NCI-H1436 treated with DMSO at 0.1 percent for 48 hours (cell line): ENCODE measurements at places on chromosomes 11 and 22.

DNA sequence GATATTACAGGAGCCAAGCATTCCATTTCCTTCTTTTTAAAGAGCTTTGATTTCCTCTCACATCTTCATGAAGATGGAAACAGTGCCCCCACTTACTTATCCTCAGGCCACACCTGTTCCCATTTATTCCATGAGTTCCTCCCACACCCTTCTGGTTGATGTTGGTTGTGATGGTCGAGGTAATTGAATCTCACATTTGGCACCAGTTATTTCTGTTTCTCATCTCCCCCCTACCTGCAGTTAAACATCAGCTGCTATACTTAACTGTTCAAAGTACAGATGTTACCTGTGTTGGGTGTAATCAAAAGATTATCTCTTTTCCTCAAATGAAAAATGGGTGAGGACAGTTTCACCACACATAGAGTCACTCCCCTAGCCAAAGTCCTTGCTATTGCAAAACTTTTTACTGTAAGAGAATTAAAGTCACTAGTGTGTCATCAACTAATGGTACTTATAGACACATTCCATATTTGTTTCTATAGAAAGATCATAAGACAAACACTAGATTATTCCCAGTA is 1.9 kb downstream of the TMEM45B start:
- no peak for DNase-seq

GRCh38 chr11:17505146-17505545 is 28.5 kb upstream of the ABCC8 start:
- no peak for DNase-seq

- no peak for DNase-seq
These were observed 10.3 kb downstream of the MRGPRG start for GRCh38 chr11:3208272-3208671.

- DNase-seq = no peak
These were observed 53.3 kb upstream of the PRDM11 start for GRCh38 chr11:45092901-45093760.

DNA sequence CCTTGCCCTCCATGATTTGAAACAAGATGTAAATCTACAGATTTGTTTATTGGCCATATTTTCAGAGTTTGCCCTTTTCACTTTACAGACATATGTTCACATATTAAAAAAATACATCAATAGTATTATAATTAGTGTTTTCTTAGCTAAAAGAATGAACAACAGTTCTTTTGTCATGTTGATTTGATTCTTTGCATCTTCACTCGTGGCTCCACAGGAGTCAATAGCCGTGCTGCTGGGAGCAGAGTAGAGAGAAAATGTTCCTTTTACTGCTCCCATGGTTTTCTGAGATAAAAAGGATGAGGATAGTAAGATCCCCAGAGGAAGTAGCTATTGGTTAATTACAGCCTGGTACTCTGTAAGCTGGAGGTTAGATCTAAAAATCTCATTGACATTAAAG is 151.2 kb downstream of the PGR start:
- DNase-seq = no peak

DNA sequence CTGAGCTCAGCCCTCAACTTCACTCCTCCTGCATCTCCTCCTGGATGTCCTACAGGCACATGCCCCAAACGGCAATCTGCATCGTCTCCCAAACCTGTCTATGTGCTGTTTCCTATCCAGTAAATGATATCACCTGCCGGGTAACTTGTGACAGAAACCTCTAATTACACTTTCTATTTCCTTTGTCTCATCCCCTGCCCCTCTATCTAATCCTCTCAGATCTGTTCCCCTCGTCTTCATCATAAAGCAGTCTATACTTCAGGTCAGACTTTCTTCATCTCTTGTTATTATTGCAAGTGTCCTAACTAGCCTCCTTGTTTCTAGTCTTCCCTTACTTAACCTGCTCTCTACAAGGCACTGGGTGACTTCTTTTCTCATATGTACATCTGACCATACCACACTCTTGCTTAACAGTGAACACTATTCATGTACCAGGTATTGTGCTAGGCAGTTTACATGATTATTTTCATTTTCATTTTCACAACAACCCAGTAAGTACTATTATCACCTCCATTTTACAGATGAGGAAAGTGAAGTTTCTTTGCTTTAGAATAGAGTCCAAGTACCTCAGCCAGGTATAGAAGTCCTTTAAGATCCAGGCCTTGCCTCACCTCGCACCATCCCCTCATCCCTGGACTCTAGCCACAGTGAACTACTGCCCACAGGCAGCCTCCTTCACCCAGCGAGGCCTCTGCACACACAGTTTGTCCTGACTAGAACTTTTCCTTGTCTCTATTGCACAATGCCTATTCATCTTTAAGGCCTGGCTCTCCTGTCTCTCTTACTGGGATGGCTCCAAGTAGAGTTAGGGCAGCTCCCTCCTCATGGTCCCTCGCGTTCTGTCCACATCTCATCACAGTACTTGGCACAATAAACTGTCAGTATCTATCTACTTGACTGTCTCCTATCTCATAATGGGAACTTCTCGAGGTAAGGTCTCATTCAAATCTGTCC is 22.1 kb upstream of the UCP3 start:
- no peak for DNase-seq

DNA sequence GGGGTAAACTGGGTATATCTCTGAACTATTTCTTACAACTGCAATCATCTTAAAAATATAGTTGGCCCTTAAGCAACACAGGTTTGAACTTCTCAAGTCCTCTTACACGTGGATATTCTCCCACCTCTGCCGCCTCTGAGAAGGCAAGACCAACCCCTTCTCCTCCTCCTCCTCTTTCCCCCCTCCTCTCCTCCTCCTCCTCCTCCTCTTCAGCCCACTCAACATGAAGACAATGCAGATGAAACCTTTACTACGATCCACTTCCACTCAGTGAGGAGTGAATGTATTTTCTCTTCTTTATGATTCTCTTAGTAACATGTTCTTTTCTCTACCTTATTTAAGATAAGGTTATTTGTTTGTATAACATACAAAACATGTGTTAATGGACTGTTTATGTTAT is 20.0 kb downstream of the SHANK2 start:
- DNase-seq = no peak

GRCh38 chr11:72646472-72646871 is 27.8 kb downstream of the PDE2A start:
- DNase-seq = no peak

DNA sequence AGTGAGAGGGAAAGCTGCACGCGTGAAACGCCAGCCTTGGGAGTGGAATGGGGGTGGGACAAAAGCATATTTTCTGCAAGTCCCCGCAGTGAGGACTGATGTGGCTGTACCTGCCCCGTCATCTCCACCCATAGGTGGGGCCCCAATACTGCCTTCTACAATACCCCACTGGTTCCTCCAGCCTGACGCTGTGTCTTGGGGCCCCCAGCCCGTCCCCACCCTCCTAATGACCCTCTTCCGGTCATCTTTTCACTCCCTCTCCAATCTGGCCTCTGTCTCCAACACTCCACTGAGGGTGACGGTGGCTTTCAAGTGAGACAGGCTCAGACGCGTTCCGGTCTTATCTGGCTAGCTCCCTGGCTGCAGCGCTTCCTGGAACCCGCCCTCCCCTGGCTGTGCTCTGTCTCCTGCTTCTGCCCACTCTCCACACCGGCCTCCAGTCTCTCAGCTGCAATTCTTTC is 104.2 kb downstream of the MICAL3 start:
- DNase-seq = no peak

- DNase-seq = no peak
These were observed 1.0 kb downstream of the ADM2 start for GRCh38 chr22:50482107-50483074.

- no peak for DNase-seq
These were observed 6.4 kb upstream of the RFPL1 start for GRCh38 chr22:29431986-29432385.

- DNase-seq = no peak
These were observed at the start of gene GAB4 for GRCh38 chr22:17007852-17008731. Gene GAB4 (minus strand): TSS chr22:17008222. CDS start chr22:17008114, 108 bp downstream.

GRCh38 chr11:41039592-41039991 is 419.9 kb downstream of the LRRC4C start:
- no peak for DNase-seq

DNA sequence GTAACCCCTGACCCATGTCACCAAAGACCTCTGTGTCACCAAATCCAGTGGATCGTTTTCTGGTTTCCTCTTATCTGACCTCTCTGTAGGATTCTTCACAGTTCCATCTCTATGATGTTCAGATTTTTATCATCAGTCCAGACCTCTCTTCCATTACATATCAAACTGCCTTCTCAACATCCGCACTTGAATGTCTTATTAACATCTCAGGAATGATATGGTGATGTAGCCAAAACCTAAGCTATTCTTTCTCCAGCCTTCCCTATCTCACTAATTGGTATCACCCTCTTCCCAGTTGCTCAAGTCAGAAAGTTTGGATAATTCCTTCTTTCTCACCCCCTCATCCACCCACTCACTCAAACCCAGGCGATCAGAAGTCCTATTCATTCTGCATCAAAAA is 13.4 kb downstream of the APLNR start:
- DNase-seq = no peak

DNA sequence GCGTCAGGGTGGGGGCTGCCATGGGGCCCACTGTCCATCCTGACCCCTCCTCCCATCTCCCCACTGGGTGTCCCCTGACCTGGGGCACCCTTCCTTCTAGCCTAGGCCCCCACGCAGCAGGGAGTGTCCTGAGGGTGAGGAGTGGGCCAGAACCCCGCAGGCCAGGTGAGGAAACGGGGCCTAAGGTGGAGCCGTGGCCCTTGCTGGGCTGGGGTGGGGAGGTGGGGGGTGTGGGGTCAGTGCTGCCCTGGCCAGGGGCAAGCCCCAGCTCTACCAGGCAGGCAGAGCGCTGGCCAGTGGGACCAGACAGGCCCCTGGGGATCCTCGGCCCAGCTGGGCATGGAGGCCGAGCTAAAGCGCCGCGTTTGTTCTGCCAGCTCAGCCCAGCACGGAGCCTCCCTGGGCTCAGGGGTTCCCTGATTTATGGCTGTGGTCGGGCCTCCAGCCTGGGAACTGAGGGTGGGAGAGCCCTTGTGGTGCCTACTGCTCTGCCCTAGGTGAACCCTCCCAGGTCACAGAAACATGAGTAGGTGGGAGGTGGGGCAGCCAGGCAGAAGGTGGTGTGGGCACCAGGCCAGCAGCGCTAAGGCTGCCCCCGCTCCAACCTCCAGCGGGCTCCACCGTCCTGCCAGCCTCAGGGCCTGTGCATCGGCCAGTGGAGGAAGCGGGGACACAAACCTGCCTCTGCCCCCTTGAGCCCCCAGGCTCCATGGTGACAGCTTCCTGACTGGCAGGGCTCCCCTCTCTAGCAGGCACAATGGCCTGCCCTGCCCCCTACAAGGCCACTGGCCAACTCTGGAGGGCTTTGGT is 22.4 kb downstream of the TRMU start:
- DNase-seq = no peak

DNA sequence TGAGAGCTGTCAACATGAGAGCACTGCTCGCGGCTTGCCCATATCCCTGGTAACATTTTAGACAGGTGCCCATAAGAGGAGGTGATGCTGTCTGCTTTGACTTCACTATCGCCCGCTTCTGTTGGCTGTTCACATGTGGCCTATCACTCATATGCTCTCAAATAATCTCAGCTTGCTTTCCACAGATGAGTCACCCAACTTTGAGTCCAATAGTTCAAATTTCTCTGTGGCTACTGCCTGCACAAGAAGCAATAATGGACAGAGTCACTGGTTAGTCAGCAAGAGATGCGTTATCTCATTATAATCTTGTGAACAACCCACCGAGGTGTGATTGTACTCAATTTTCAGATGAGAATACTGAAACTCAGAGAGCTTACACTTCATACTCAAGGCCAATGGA is 1714.1 kb downstream of the LRRC4C start:
- DNase-seq = no peak

DNA sequence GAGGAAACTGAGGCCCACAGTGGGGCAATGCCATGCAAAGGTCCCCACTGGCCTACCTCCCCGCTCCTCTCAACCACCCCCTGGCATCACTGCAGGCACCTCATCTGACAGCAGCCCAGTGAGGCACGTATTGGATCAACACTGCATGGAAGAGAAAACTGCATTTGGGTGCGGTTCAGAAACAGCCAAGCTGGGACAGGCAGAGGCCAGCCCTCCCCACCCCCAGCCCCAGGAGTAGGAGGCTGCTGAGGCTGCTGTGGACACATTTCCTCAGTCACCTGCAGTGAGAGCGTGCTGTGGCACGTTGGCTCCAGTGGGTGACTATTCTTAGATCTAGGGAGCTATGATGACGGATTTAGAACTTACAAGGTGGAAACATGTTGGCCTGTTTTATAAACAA is 63.7 kb downstream of the KCNC1 start:
- DNase-seq = no peak

GRCh38 chr11:66262696-66263095 is 5.7 kb upstream of the RAB1B start:
- no peak for DNase-seq

GRCh38 chr22:22555596-22555995 is 3.5 kb downstream of the PRAME start:
- no peak for DNase-seq

DNA sequence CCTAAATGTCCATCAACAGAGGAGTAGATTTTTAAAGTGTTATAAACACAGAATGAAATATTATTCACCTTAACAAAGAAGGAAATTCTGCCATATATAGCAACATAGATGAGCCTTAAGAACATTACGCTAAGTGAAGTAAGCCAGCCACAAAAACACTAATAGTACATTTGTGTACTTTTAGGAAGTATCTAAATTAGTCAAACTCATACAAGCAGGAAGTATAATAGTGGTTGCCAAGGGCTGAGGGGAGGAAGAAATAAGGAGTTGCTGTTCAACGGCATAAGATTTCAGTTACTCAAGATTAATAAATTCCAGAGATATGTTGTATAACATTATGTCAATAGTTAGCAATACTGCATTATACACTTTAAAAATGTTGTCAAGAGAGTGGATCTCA is 181.7 kb upstream of the ZC3H12C start:
- DNase-seq = no peak

GRCh38 chr11:38169286-38169685 is 1571.2 kb upstream of the RAG2 start:
- no peak for DNase-seq

DNA sequence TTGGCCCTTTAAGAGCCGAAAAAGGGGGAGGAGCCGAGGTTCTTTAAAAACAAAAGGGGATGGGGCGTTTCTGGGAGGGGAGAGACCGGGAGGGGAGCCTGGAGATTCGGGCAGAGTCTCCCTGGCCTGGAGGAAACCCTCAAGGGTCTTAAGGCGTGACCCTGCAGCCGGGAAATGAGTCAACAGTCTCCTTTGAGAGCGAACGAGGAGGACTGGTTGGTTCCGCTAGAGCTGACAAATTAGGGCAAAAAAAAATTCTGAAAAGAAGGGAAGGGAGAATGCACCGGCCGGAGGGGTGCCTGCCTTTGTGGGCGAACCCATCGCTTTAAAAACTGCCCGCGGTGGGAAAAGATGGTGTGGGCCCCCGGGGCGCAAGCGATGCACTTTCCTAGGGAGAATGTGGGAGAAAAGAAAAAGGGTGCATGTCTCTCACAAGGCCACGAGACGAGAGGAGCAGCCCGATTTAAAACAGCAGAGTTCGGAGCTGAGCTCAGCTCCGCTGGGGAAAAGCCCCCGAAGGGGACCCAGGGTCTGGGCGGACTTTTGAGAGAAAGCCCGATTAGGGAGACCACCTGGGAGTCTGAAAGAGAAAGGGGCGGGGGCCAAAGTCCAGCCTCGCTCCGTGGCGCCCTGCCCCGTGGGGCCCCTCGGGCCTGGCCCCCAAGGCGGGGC is 874 bp downstream of the ZFTA start:
- DNase-seq = no peak

- DNase-seq = no peak
These were observed 6.0 kb downstream of the FGF19 start for GRCh38 chr11:69697861-69698260.
